ENCODE measurements at places on chromosomes 1 and 21.
A peak's percentile ranks its signal among the peaks of the same experiment; 100 is the strongest.

GRCh38 chr1:157781048-157781447 is 4.1 kb upstream of the FCRL2 start:
- DNase-seq: no peak

DNA sequence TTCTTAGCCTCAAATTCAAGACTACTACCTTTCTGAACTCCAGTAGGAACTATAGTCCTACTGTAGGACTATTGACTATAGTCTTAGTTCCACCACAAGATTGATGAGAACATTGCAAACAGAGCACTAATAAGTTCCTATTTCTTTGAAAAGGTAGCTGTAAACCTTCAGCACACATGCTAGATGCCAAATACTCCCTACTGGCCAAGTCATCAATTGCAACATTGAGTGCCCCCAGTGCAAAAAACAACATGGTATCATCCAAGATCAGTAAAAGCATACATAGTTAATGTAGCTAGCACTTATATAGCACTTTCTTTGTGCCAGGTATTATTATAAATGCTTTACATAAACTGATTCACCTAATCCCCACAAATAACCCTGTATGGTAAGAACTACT is 99.8 kb downstream of the MRPL39 start:
- no peak for DNase-seq

- DNase-seq: no peak
These were observed 691.7 kb upstream of the ADGRL2 start for GRCh38 chr1:81109038-81109437.

DNA sequence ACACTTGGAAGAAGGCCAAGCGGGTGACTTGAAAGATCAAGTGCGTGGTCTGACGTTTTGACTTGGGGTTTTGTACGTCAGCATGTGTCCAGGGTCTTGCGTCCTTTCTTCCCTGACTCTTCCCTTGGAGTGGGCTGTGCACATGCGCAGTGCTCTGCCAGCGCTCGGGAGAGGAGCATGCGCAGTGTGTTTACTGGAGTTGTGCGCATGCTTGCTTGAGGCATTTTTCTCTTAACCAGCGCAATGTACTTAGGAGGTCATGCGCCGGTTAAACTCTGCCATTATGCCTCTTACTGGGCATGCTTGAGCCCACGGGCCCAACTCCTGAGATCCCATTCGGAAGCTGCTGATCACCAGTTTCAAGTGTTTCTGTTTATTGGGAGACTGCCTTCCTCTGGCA is 242.5 kb upstream of the AJAP1 start:
- no peak for DNase-seq

DNA sequence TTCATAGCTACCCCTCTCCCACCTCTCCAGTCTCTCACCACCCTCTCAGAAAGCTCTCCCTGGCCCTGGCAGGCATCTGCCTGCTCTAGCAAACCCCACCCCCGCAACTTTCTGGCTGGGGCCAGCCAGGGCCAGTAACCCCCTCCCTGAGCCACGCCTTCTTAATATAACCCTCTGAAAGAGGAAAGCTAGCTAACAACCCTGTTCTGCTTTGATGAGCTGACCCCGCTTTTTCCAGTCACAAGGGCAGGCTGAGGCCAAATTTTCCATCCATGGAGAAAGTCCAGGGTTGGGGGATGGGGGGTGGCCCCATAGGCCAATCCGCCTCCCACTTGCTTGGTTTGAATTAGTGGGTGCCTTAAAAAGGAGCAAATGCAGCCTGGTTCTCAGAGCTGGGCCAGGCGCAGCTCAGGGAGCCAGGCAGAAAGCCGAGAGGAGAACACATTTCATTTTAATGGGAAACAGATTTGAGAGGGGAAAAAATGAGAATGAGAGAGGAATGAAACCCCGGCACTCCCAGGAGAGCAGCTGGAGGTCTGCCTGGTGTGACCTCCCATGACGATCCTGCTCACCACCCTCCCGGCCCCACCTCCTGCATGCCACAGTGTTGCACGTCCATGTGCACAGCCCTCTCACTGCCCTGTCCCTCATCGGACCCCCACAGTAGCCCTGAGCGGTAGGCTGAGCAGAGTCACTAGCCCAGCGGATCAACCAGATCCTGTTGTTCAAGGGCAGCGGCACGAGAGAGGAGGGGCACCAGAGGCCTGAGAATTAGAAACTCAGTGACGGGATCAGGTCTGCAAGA is 62.3 kb downstream of the OPTC start:
- DNase-seq: peak; percentile 63

GRCh38 chr1:239954836-239955235 is 136.8 kb upstream of the FMN2 start:
- no peak for DNase-seq

DNA sequence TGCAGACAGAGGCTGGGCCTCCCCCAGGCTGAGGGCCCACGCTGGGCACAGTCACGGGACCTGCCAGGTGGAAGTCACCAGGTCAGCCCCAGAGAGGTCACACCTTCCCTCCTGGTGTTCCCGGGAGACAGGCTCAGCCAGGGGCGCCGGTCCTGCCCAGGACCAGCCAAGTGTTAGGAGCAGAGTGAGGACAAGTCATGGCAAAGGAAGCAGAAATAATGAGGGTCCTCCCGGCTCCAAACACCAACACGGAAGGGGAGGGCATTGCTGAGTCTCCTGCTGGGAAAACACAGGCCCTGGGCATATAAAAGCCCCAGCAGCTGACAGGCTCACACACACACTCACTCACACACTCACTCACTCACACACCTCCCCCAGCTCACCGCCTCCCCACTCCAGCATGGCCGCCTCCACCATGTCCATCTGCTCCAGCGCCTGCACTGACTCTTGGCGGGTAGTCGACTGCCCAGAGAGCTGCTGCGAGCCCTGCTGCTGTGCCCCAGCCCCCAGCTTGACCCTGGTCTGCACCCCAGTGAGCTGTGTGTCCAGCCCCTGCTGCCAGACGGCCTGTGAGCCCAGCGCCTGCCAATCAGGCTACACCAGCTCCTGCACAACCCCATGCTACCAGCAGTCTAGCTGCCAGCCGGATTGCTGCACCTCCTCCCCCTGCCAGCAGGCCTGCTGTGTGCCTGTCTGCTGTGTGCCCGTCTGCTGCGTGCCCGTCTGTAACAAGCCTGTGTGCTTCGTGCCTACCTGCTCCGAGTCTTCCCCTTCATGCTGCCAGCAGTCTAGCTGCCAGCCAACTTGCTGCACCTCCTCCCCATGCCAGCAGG is at the start of gene KRTAP10-10:
Gene KRTAP10-10, plus strand, starts transcription at position 339 of the 833 bp plus-strand sequence. Its CDS starts 62 bp downstream, at position 401.
- peak; percentile 7 for DNase-seq

- DNase-seq: peak; percentile 72
These were observed 14.0 kb upstream of the CTRC start for GRCh38 chr1:15424146-15424667.

DNA sequence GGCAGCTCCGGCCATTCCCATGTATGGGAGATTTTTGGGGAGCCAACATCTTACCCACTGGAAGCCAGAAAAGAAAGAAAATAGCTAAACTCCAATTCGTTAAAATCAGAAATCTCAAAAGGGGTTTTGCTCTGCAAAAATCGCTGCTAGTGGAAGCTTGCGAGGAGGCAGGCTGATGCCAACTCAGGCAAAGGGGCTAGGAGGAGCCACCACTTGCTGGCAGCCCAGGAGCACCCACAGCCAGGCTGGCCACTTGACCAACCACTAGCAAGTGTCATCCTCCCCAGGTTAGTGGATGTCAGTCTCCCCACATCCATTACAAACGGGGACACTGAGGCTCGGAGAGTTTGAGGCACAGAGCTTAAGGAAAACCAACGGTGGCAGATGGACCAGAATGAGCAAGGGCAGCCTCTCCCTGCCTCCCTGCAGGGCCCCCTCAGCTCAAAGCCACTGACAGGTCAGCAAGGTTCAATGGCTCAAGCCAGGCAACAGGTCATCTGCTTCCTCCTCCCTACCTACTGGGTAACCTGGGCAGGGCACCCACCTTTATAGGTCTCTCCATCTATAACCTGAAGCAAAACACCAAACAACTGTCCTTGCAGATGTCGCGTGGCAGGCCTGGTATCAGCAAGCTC is 10.8 kb downstream of the KCNN3 start:
- no peak for DNase-seq

- no peak for DNase-seq
These were observed 4.3 kb downstream of the SLC45A3 start for GRCh38 chr1:205676002-205676401.
